ENCODE measurements at places on chromosomes 6 and 20.

GRCh38 chr6:1636971-1637871, 27.5 kb downstream of the FOXC1 start:
- DNase-seq: peak; percentile 88

GRCh38 chr20:59413326-59413865, 113.0 kb downstream of the EDN3 start:
- DNase-seq: no peak

DNA sequence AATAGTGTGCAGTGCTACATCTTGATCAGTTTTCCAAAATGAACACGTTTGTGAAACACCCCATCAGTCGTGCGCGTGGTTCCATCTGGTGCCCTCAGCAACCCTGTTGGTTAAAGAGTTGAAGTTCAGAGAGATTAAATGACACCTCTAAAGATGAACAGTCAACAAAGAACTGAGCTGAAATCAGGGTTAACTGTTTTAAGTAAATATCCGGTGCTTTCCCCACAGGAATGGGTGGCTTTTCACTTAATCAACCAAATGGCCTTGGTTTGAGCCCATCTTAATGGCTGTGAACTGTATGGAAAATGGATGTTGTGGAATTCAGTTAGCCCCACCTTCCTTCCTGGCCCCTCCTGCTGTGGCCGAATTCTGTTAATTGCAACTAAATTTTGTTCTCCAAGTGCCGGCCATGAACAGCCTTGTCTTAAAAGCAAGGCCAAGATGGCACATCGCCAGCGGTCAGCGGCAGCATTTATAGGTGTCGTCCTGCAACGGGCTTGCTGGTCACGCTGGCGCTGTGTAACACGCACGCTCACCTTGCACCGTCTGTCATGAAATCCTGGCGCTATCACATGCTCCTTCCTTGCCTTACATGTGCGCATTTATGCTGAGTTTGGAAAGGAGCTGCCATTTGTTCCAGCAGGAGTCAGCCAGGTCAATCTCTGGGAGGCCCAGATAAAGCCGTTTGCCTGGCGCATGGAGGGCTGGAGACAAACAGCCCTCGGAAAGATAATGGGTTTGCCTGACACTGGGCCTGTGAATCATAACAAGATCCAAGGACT, 164.5 kb downstream of the ERMARD start:
- no peak for DNase-seq

DNA sequence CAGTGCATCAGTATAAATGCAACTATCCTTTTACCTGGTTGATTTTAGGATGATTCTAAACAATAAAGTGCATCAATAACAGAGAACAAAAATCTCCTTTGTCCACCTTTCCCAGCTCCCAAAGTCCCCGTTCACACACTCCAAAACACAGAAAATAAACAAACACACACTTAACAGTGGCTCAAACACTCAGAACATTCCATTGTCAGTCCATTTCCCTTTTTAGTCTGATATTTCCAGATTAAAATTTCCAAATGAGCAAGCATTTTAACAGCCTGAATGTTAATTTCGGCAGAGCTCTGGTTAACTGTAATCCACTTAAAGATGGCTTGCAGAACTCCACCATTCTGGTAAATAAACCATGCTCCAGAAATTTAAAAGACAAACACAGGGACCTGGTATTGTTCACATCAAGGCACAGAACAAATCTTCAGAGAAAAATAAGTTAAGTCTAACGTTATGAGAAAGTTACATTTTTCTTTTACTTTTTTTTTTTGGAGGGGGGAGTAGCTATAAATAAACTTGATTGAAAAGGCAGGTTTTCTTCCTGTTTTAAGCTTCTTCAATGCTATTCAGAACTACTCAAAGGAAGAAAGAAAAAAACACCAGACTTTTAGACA, 100.8 kb downstream of the DST start:
- no peak for DNase-seq

GRCh38 chr6:41239467-41240159, 11.5 kb downstream of the TREML4 start:
- no peak for DNase-seq

GRCh38 chr20:44437497-44437896, 38.2 kb upstream of the TTPAL start:
- DNase-seq: no peak

Data from NCI-H2029 treated with DMSO at 0.1 percent for 48 hours (cell line).